ENCODE measurements at places on chromosomes 13 and 19. TPM values are rescaled to one million over a fixed set of nuclear protein-coding genes. Genes with fewer than 3 reads are reported as not detected.

DNA sequence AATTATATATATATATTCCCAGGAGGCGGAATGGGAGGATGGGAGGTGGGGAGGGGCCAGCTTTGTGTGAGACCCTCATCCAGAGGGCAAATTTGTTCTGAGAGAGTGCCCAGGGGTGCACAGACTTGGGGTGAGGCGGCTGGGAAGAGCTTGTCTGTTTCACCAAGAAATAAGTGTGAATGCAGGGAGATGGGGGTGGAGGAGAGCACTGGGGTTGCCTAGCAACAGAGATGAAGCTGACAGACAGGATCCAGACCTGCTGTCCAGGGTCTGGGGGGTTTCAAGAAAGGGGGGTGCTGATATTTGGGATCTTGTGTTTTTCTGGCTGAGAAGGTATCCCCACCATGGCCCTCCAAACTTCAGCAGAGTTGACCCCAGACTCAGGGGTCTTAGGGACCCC is 18.6 kb upstream of the TNFAIP8L1 start:
- no peak for ATAC-seq
- H3K4me3 ChIP-seq: no peak overlapping the region
- no peak overlapping the region for H3K27ac ChIP-seq

- no peaks in the 10 kb centered on the region for H3K4me1 ChIP-seq
- H3K27ac ChIP-seq: no peak overlapping the region
- H3K27me3 ChIP-seq: no peaks in the 10 kb centered on the region
- H3K36me3 ChIP-seq: no peaks in the 10 kb centered on the region
- no peak overlapping the region for H3K4me3 ChIP-seq
Observed at GRCh38 chr13:45403081-45403480, 15.1 kb downstream of the SLC25A30 start.

DNA sequence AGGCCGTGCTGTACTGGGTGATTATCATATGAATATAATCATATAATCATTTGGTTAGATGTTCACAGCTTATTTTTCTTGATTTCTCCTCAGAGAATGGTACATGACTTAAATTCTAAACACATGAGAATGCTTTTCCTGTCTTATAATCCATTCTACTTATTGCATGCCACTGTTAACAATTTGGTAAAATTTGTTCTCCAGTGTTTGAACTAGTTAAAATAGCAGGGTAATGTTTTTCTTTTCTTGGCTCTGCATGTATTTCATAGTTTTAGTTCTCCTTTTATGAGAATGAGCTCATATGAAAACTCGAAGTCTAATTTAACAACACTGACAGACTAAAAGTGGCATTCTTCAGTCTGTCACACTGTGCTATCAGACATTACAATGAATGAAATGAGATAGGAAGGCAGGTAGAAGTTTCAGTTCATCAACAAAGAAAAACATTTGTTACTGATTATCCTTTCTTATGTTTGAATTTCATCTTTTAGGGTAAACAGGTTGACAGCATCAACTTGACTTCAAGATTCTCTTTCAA is 10.2 kb downstream of the SPRYD7 start:
- H3K27me3 ChIP-seq: no peaks in the 10 kb centered on the region
- H3K4me1 ChIP-seq: no peaks in the 10 kb centered on the region
- H3K4me3 ChIP-seq: no peak overlapping the region
- ATAC-seq: no peak
- H3K27ac ChIP-seq: no peak overlapping the region

The ZNF224 gene
- 20.1 TPM for total RNA-seq

The LATS2 gene
- total RNA-seq: 58.4 TPM

DNA sequence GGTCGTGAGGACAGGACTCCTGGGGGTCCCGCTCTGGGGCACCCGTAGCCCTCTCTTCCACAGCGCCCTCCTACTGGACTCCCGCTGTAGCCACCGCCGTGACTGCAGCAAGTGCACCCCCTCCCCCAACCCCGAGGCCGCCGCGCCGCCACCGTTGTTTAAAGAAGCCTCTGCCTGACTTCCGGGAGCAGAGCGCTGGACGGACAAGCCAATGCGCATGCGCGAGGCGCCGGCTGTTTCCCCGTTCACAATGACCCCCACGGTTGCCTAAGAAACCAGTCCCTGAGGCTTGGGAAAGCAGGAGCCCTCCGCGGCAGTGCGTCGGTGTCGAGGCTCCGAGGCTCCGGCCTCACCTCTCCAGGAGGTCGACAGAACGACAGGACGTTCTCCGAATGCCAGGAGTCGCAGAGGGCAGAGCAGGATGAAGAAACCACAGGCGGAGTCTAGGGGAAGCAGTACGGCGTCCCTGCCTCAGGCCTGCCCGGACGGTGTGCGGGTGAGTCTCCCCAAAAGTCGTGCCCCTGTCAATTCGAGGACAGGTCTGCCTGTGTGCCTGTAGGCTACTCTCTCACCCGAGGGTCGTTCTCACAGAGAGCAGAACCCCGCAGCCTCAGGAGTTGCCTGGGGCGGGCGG is 70.5 kb upstream of the ZNF420 start:
- H3K4me1 ChIP-seq: no peaks in the 10 kb centered on the region
- peak overlapping the region; percentile 55 for H3K4me3 ChIP-seq
- ATAC-seq: peak; percentile 55
- H3K27me3 ChIP-seq: no peaks in the 10 kb centered on the region
- H3K27ac ChIP-seq: no peak overlapping the region
- H3K36me3 ChIP-seq: peaks cover 28% of the 10 kb centered on the region

GRCh38 chr13:46864941-46865340 is 31.9 kb downstream of the HTR2A start:
- H3K4me3 ChIP-seq: no peak overlapping the region
- H3K27me3 ChIP-seq: no peaks in the 10 kb centered on the region
- no peak overlapping the region for H3K27ac ChIP-seq
- H3K4me1 ChIP-seq: no peaks in the 10 kb centered on the region

The TSHZ3 gene
- 40.2 TPM for total RNA-seq

The UCHL3 gene
- 28.2 TPM for total RNA-seq

- H3K4me1 ChIP-seq: no peaks in the 10 kb centered on the region
- H3K36me3 ChIP-seq: no peaks in the 10 kb centered on the region
- no peaks in the 10 kb centered on the region for H3K27me3 ChIP-seq
- no peak for ATAC-seq
- H3K27ac ChIP-seq: no peak overlapping the region
- no peak overlapping the region for H3K4me3 ChIP-seq
Observed at GRCh38 chr19:13684021-13684420, 80.3 kb upstream of the MRI1 start.

- H3K4me3 ChIP-seq: peak overlapping the region; percentile 48
- no peaks in the 10 kb centered on the region for H3K27me3 ChIP-seq
- no peak for ATAC-seq
- H3K4me1 ChIP-seq: peaks cover 25% of the 10 kb centered on the region
- peak overlapping the region; percentile 47 for H3K27ac ChIP-seq
Observed at GRCh38 chr13:108270442-108270841, 924 bp downstream of the TNFSF13B start.

DNA sequence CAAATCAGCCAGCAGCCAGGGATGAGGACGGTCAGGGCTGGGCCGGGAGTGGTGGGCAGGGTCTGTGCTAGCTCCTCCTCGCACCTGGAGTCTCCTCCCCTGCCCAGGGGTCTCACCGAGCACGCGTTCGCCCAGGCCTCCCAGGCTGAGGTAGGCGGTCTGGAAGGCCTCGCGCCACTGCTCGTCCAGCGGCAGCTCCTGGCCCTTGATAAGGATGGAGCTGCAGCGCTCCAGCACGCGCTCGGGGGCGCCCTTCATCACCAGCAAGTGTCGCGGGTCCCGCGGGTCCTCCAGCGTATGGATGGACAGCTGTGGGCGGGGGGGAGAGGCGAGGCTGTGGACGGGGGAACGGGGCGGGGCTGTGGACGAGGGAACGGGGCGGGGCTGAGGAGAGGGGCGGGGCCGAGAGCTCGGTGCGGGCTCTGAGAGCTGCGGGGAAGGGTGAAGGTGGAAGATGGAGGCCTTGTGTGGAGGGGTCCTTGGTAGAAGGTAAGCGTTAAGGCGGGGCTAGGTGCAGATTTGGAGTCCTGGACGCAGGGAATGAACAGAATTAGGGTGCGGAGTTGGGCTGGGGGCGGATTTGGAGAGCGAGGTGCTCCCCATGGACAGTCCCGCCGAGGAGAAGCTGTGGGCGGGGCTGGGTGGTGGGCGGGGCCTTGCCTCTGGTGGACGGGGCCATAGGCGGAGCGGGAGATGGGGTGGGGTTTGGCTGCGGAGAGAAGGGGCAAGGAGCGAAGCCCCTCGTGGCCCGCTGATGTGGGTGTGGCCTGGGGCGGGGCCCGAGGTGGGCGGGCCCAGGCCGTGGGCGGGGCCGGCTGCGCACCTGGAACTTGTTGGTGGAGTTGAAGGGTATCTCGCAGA is 5.7 kb downstream of the ATP4A start:
- H3K27me3 ChIP-seq: peaks cover 60% of the 10 kb centered on the region
- peak overlapping the region; percentile 44 for H3K4me3 ChIP-seq
- no peak overlapping the region for H3K27ac ChIP-seq
- H3K4me1 ChIP-seq: peaks cover 7% of the 10 kb centered on the region

GRCh38 chr19:16951529-16951928 is 62.7 kb downstream of the F2RL3 start:
- no peak overlapping the region for H3K4me3 ChIP-seq
- peaks cover 18% of the 10 kb centered on the region for H3K27me3 ChIP-seq
- H3K27ac ChIP-seq: no peak overlapping the region
- H3K4me1 ChIP-seq: no peaks in the 10 kb centered on the region
- no peaks in the 10 kb centered on the region for H3K36me3 ChIP-seq

- no peak for ATAC-seq
- H3K4me3 ChIP-seq: no peak overlapping the region
- H3K36me3 ChIP-seq: no peaks in the 10 kb centered on the region
- H3K27ac ChIP-seq: no peak overlapping the region
- H3K4me1 ChIP-seq: no peaks in the 10 kb centered on the region
Observed at GRCh38 chr13:96373597-96373996, 283.7 kb downstream of the HS6ST3 start.

DNA sequence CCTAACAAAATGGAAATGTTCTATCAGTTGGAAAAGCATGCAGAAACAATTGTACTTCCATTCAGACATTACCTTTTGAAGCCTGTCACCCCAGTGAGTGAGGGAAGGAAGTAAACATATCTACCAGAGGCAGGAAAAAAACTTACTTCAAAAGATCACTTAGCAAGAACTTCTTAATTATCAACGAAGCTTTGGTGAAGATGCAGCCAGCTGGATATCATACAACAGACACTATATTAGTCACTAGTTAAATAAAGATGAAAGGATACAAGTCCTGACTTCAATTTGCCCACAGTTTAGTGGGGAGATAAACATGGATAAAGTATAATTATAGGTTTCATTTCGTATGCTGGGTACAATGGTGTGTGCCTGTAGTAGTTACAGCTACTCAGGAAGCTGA is 148.8 kb downstream of the TNFRSF19 start:
- H3K27ac ChIP-seq: no peak overlapping the region
- no peaks in the 10 kb centered on the region for H3K27me3 ChIP-seq
- H3K4me3 ChIP-seq: no peak overlapping the region
- no peak for ATAC-seq

The ISOC2 gene
- 55.0 TPM for total RNA-seq

- H3K4me3 ChIP-seq: no peak overlapping the region
- H3K4me1 ChIP-seq: peaks cover 37% of the 10 kb centered on the region
- H3K27ac ChIP-seq: peak overlapping the region; percentile 56
Observed at GRCh38 chr19:15294561-15294990, 37.8 kb downstream of the BRD4 start.

DNA sequence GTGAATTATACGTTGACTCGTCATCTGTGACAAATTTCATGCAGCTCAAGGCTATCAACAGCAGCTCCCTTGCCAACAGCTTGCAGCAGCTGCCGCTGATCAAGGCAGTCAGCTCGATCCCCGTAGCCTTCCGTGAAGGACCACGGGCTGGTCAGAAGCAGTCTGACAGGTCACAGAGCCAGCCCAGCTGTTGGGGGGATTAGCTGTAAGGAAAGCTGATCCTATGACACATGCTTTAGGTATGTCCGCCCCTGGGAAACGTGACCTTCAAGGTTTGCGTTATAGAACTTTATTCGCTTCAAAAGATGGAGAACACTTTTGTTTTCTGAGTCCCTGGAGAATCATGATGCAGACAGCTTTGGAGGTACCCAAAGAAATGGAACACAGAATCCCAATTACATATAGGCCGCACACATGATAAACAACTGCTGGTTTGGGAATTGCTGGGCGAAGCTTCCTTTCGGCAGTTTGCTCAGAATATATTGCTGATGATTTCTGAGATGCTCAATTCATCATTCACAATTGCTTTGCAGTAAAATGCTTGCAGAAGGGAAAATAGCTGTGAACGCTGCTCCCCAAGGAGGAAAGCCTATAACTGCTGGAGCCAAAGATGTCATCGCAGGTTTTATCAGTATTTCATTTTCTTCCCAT is 62.6 kb upstream of the USP29 start:
- no peaks in the 10 kb centered on the region for H3K4me1 ChIP-seq
- H3K4me3 ChIP-seq: no peak overlapping the region
- peak; percentile 80 for ATAC-seq
- H3K27ac ChIP-seq: no peak overlapping the region

The TMPRSS9 gene
- total RNA-seq: 0.54 TPM

The ATP8A2 gene
- 0.30 TPM for total RNA-seq

The NCR1 gene
- not detected for total RNA-seq

DNA sequence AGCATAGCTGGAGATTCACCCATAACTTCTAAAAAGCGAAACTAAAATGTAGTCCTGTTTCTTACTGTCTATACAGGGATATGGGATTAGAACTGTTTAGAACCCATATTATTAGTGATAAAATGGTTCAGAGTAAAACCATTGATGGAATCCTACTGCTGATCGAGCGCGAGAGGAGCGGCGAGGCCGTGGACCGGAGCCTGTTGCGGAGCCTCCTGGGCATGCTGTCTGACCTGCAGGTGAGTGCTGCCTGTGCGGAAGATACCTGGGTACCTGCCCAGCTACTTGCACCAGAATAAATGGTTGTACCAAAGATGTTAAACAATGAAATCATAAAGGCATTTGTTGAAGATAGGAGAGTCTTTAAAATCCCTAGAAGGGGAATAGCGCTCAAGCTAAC is 23.7 kb downstream of the CUL4A start:
- H3K36me3 ChIP-seq: no peaks in the 10 kb centered on the region
- ATAC-seq: no peak
- H3K27ac ChIP-seq: no peak overlapping the region
- H3K4me3 ChIP-seq: no peak overlapping the region
- H3K27me3 ChIP-seq: no peaks in the 10 kb centered on the region

The KIRREL2 gene
- total RNA-seq: not detected

GRCh38 chr19:12987781-12988180 is 7.5 kb upstream of the NFIX start:
- H3K27me3 ChIP-seq: no peaks in the 10 kb centered on the region
- no peak for ATAC-seq
- no peak overlapping the region for H3K27ac ChIP-seq
- peaks cover 25% of the 10 kb centered on the region for H3K4me1 ChIP-seq
- no peaks in the 10 kb centered on the region for H3K36me3 ChIP-seq

DNA sequence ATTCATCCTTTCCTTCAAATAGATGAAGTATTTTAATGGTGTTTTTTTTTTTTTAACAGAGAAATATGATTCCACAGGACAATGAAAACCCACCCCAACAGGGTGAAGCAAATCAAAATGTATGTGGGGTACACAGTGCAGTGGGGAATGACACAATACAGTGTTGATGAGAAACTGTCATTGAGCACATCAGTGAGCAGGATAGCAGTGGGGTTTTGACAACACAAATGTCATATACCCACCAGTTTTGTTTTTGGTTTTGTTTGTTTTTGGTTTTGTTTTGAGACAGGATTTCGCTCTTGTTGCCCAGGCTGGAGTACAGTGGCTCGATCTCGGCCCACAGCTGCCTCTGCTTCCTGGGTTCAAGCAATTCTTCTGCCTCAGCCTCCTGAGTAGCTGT is 29.2 kb downstream of the ZNF844 start:
- no peaks in the 10 kb centered on the region for H3K27me3 ChIP-seq
- no peak for ATAC-seq
- H3K36me3 ChIP-seq: peaks cover 16% of the 10 kb centered on the region
- no peak overlapping the region for H3K4me3 ChIP-seq
- H3K27ac ChIP-seq: no peak overlapping the region

GRCh38 chr19:33701565-33701964 is 79.8 kb downstream of the CHST8 start:
- H3K27ac ChIP-seq: no peak overlapping the region
- H3K4me3 ChIP-seq: no peak overlapping the region
- ATAC-seq: no peak
- H3K4me1 ChIP-seq: no peaks in the 10 kb centered on the region
- H3K27me3 ChIP-seq: peaks cover 44% of the 10 kb centered on the region
- H3K36me3 ChIP-seq: no peaks in the 10 kb centered on the region
